ENCODE measurements at places on chromosomes 3 and 15.
A peak's percentile ranks its signal among the peaks of the same experiment; 100 is the strongest.

DNA sequence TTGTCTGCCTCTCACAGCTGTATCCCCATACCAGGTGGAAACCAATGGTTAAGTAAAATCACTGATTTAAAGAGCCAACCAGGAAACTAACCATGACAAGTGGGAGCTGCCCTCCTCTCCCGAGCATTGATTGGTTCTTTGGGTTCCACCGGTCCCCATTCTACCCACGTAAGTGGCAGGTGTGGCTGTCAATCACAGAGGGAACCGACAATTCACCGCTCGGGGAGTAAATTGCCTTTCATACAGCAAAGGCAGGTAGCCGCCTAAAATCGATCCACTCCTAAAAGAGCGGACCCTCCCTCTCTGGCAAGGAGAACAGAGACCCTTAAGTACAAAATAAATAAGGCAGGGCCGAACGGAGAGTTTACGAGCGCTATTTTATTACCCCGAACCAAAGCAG lies 1.2 kb downstream of the ERC2 start:
- peak; percentile 1 for DNase-seq

DNA sequence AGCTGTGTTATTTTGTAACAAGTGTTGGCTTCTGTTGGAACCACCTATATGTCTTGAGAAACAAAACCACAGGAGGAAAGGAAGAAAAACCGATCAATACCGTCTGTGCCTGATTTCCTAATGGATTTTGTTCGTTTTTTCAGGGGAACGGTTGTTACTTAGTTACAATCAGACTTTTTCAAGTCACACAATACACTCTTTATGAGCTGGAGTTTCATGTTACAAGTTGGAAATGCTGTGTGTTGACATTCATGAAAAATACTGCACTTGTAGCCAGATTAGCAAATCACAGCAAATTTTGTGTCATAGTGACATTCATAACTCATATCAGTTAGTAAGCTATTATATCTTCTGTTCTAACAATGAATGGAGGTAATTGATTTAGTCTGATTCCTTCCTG lies 78.9 kb downstream of the SLTM start:
- no peak for DNase-seq

DNA sequence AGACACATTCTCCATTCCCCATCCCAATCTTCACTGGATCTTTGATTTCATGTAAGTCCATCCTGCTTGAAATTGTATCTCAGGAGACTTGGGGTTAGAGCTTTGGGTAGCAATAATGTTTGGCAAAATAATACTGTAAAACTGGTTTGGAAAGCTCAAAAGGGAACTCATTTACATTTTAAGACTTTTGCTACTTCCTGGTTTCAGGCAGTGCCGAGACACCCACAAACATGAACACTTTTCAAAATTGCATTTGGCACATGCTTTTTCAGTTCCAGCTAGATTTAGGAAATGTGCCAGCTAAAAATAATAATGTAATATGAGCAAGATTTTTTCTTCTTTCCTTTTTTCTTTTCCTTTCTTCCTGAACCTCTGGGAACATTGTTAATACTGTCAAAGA lies 145.7 kb upstream of the CBLB start:
- no peak for DNase-seq

- no peak for DNase-seq
Observed at GRCh38 chr15:93019090-93019489, 69.9 kb downstream of the RGMA start.

DNA sequence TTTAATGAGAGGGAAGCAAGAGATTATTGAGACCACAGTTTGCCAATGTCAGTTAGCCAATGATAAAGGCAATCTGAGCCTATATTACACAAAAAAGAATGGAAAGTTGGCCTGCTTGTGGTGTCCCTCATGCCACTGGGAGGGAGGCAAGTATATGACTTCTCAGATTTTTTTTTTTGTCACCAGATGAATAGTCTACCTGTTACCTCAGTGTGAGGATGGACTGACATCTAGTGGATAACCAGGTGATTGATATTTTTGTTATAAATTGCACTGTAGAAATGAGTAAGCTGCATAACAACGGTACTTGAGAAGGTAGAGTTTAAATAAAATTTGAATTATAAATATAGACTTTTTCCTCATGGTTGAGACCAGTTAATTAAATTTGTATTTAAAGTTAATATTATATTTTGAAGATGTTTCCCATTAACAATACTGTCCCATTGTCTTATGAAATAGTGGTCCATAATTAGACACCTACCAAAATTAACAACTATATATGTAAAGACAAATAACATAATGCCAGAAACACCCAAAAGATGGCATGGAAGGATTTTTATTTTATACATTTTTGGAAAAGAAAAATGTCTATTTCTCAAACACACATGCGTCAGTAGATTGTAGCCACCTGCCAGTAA lies 237.8 kb upstream of the GADL1 start:
- DNase-seq = no peak

GRCh38 chr3:137588871-137589270 lies 175.2 kb upstream of the SOX14 start:
- no peak for DNase-seq

DNA sequence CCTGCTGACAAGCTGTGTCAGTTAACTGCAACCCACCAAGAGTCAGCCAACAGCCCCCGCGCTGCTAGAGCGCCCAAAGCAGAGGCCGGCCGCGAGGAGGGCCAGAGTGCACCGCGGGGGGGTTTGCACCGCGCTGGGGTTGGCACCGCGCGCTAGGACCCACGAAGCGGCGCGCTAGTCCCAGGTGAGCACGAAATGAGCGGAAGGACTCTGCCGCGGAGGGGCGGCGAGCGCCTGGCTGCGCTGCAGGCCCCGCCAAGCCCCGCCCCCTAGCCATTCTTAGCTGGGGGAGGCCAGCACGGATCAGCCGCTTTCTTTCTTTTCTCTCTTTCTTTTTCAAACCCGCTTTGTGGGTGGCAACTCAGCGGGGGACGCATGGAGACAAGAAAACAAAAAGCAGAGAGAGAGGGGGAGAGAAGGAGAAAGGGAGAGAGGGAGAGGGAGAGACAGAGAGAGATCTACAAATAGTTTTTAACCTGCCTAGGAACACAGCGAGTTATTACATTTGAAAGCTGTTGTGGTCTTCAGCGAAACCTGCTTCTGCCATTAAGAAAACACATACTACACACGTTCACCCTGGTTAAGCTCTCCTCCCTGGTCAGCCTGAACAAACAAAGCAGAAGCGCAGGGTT lies 6.9 kb upstream of the FOXB1 start:
- peak; percentile 43 for DNase-seq

DNA sequence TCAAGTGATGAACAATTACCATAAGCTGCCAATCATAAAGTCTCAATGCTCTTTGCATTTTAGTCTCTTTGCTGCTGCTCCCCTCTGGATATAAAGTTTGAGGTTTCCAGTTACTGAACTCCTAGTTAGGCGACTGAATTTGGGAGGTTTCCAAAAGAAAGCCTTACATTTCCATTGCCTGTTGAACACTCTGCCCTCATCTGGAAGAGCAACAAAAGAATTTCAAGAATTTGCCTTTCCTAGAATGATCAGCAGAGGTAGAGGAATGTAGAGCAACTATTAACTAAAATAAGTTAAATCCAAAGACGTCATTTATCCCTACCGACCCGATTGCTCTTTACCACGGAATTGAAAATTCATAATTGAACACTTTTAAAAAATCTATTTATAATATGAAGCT lies 53.4 kb upstream of the PRICKLE2 start:
- peak; percentile 35 for DNase-seq

- no peak for DNase-seq
Observed at GRCh38 chr3:157412323-157412855, 24.3 kb upstream of the PTX3 start.
